ENCODE measurements at places on chromosomes 5 and 9.

DNA sequence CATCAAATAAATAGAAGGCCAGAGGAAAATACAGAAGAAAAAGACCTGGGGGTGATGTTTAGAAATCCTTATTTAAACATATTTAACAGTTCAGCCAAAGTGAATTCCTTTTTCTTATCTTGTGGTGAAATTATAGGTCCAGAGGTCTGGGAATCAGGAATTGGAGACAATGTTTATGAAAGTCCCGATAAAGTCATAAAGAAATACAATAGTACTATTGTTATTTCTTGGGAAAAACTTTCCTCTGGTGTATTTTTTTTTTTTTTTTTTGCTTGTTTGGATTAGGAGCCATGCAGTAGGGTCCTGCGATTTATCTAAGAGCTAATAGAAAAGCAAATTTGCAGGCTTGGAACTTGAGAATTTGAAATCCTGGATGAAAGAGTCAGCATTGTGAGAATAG lies 426 bp downstream of the C7 start:
- DNase-seq, result no peak

- DNase-seq, result no peak
Observed at GRCh38 chr9:108842610-108843295, 13.0 kb downstream of the ACTL7B start.

DNA sequence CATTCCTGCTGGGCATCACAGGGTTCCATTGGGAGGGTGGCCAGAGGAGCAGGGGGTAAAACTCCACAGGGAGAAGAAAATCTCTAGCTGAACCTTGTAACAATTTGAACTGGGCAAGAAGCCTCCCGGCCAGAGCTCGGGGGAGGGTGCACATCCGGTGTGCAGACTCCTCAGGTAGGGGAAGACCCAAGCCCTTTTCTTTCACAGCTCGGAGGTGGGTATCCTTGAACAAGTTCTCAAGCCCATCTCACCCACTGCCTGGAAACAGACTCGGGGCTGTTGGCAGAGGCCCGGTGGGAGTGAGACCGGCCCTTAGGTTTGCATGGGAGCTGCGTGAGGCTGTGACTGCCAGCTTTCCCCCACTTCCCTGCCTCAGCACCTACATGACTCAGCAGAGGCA lies 111.5 kb upstream of the IL7R start:
- no peak for DNase-seq

- DNase-seq, result no peak
Observed at GRCh38 chr5:53083927-53084326, 25.6 kb downstream of the MOCS2 start.

GRCh38 chr5:107915176-107915812 lies 244.6 kb upstream of the EFNA5 start:
- DNase-seq, result no peak

DNA sequence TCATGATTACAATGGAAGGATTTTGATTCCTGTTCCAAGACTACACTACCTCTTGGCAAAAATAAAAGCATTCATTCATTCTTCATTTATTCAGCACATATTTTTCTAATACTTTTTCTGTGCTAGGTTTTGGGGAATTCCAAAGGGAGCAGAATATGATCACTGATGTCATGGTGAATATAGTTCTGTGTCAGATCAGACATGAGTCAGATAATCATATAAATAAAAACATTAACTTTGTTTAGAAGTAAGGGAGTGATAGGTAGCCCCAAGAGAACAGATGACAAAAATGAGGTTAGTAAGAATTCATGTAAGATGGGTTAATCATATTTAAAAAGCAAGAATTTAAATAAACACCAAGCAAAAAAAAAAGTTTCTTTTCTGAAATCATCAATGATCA lies 94.1 kb upstream of the RANBP6 start:
- DNase-seq, result no peak
